ENCODE measurements at places on chromosomes 5 and 9. TPM values are rescaled to one million over a fixed set of nuclear protein-coding genes. Genes with fewer than 3 reads are reported as not detected.

DNA sequence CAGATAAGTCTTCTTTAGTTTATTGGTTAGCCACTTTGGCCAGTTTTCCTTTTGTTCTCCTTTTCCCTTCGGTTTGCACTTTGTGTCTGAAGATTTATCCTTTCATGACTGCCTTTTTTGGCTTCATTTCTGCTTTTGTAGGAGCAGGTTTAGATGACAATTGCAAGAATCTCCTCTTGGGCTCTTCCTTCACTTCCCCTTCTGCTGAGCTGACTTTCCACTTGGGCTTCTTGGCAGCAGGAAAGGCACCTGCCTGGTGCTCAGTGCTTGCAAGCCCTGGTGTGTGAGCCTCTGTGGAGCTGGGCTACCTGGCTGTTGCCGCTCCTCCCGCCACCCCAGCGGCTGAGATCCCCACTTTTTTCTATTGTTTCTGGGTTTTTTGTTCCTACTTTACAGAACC lies 7.3 kb downstream of the CCDC112 start:
- no peak for DNase-seq

DNA sequence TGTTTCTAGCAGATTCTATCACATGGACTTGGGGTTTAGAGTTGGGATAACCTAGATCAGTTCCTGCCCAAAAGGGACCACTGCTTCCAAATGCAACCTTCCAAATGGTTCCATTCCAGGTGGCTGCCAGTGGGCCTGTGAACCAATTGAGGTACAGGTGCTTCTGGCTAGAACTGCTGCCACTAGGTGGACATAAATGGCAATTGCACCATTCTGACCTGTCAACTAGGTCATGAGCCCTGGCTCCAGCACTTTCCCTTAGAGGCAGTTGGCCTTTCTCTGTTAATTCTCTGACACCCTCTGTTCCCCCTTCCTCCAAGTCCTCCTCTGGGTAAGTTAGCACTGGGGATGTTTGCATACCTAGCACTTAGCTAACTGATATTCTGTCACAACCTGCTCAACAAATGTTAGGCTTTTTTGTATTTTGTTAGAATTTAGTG lies 16.6 kb upstream of the HEMGN start:
- DNase-seq = peak; percentile 60

ABO gene
- total RNA-seq = 4.8 TPM

- DNase-seq = peak; percentile 4
Measured at GRCh38 chr9:93128011-93128714, 5.9 kb downstream of the NINJ1 start.

GRCh38 chr5:58156973-58157701 lies 302.7 kb downstream of the PLK2 start:
- DNase-seq = peak; percentile 11
